Ascending aorta (tissue), 2 donors: ENCODE measurements at places on chromosomes 11 and 22. TPM values are rescaled to one million over a fixed set of nuclear protein-coding genes. Genes with fewer than 3 reads are reported as not detected.

PTGDR2 gene
- total RNA-seq = not detected

RFPL3 gene
- not detected for total RNA-seq

RIC3 gene
- total RNA-seq = 5.3 TPM

NELL1 gene
- not detected for total RNA-seq

ZNF215 gene
- not detected for total RNA-seq
